ENCODE measurements at places on chromosomes 2 and 18.

DNA sequence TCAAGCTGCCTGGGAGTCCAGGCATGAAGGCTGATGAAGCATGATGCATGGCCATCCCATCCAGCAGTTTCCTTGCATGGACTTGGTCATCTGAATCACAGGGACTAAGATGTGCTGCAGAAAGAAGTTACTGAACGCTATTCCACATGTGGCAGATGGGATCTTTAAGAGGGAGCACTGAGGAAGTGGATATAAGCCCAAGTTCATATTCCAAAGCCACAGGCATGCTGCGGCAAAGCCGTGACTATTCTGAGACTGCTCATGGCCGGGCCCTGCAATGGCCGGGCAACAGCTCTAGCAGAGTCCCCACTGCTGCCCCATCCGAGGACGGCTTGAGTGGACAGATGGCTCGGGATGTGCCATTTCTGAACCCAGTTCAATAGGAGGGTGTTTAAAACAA lies 61.5 kb downstream of the STPG4 start:
- DNase-seq = no peak

- peak; percentile 44 for DNase-seq
These were observed 112.0 kb downstream of the CYP26B1 start for GRCh38 chr2:72035518-72036172.

- DNase-seq = no peak
These were observed 10.9 kb downstream of the TTLL4 start for GRCh38 chr2:218721488-218721887.

GRCh38 chr2:30217644-30218337 lies 13.5 kb upstream of the LBH start:
- DNase-seq = no peak

- DNase-seq = no peak
These were observed 12.1 kb downstream of the ATP6V1C2 start for GRCh38 chr2:10733566-10733925.

DNA sequence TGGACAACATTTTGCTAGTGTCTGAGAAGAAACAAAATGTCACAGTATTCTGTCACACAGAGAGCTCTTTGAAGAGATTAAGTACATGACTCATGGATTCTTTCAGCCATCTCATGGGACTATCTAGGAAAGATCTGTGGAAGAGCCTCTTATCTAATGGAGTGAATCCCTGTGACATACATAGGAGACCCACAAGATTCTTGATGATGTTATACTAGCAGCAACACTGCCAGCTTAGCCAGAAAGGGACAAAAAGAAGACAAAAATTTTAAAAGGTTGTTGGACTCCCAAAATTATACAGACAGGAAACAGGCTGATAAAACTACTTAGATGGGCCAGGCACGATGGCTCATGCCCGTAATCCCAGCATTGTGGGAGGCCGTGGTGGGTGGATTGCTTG lies 143.3 kb upstream of the MGAT5 start:
- no peak for DNase-seq

- DNase-seq = no peak
These were observed 167.5 kb downstream of the BCL2 start for GRCh38 chr18:63152096-63152495.
